ENCODE measurements at places on chromosomes 3 and 15.

DNA sequence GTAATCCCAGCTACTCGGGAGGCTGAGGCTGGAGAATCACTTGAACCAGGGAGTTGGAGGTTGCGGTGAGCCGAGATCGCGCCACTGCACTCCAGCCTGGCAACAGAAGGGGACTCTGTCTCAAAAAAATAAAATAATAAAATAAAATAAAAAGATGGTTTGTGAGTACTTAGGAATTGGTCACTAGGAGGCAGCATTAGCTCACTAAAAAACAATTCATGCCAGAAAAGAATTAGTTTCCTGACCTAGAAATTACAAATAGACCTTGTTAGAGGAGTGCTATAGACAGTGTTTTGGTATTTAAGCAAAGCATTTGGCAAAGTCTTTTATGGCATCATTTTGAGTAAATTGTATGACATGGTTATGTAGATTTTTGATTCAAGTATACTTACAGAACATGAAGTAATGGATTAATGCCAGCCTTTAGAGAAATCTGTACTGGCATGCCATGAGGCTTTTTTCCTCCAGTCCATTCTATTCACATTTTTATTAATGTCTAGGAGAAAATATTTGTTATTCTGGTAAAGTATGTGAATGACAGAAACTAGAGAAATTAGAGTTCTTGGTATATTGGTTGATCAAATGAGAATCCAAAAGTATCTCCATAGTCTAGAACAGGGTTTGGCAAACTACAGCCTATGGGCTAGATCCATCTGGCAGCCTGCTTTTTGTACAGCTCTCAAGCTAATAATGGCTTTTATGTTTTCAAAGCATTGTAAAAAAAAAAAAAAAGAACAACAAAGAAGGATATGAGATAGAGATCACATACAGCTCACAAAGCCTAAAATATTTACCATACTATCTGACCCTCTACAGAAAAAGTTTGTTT lies 81.6 kb downstream of the LRRC49 start:
- DNase-seq, result no peak

DNA sequence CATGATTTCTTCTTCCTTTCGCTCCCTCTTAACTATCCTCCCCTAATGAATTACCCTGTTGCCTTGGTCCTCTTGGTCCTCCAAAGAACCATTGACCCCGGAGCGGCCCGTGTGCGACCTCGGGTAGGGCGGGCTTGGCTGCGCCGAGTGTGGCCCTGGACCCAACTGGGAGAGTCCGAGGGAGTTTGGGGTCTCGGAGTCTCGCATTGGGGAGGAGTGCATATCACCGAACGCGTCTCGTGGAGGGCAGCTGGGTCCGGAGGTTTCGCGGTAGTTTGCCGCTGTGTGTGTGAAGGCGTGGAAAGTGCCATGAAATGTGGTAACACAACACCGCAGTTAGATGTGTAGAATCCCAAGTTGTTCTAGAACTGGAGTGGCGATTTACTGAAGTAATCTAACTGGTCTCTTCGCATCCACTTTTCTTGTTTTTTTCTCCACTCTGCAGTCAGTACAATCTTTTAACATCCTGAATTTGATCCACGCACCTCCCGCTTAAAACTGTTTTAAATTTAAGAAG lies 363 bp downstream of the GTF2E1 start:
- peak; percentile 2 for DNase-seq

DNA sequence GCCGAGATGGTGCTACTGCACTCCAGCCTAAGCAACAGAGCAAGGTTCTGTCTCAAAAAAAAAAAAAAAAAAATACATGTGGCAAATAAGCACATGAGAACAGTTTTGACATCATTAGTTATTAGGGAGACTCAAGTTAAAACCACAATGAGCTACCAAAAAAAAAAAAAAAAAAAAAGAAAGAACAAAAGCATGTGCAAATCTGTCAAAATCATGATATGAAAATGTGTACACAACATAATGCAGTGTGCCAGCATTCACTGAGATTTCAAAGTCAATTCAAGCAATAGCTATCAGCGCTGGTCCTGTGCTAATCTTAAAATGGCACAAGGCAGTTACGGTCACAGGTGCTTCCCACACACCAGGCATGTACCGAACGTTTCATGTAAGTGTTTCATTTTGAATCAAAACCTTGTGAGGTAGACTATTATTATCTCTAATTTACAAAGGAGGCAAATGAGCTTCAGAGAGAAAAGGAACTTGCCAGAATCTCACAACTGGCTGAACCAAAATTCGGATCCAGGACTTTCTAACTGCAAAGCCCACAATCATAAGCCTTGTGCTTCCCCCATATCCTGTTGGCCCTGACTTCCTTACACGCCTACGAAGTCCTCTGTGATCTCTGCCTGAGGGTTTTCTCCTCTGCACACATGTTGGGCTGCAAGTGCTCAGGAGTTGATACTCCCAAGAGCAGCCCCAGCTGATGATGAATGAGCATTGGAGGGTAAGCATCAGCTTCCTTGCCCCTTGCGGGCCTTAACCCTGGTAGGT lies 200.1 kb upstream of the PROK2 start:
- no peak for DNase-seq

DNA sequence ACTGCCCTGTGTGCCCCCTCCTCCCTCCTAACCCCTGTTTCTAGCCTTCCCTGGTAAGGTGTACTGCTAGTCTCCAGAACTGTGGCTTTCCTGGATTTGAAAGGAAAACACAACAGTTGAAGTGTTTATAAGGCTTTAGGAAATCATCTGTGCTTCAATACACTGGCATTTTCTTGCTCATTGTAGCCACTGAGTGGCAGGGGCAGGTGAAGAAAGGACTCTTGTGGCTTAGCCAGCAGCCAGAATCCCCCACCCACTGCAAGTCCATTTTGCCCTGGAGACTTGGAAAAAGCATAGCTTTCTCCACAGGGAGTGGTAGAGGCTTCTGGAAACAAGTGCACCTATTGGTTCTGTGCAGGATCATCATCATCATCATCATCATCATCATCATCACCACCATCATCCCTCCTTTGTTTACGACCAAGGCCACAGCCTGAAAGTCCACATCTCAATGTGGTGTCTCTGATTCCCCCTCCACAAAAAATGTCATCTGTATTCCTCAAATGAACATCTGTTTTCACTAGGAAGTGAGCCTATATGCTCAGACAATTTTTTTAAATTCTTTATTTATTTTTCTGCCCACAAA lies 33.4 kb downstream of the AQP9 start:
- no peak for DNase-seq

DNA sequence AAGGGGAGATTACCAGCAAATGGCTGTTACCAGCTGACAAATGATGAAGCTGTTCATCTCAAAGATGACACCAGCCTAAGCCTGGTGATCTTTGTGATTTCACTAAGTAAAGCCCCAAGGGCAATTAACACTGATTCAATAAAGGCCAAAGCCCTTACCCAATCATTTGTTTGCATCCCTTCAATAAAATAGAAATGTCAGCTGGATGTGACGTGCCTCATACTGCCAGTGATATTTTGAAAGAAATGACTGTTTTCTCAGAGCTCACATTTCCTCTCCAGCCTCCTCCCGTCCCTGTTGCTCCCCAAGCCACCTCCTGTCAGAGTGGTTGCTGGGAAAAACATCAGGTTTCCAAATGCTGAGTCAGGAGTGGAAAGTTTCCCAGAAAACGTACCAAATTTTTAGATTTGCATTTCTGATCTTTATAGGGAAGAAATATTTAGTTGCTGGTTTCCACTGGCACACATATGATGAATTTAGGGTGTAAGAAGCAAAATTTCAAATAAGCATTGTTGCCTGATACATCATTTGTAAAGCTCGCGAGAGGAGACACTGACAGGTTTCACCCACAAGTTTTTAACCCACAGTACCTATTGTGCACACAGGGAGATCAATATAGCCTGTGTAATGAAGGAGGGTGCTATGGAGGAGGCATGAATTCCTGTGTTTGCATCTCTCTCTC lies 21.0 kb downstream of the C2CD4A start:
- DNase-seq, result no peak

GRCh38 chr15:29103824-29104565 lies 165.6 kb downstream of the NSMCE3 start:
- no peak for DNase-seq

DNA sequence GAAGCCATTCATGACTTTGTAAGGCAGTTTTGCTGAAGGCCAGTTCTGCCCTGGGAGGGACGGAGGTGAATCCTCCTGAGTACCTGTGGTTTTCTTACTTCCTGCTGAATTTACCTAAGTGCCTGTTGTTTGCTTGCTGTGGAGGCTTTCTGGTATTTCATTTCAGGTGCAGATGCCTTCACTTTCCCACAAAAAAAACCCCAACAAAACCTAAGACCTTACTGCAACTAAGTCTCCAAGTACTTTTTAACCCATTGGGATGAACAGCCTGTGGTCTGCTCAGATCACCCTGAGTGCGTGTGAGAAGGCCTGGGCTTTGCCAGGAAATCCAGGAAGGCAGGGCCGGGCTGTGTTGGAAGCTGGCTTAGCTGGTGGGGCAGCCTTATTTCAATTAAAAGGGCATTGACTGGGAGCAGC lies 65.3 kb downstream of the IGF1R start:
- DNase-seq, result no peak

- DNase-seq, result no peak
Measured at GRCh38 chr3:188747489-188747888, 424.3 kb upstream of the TPRG1 start.

DNA sequence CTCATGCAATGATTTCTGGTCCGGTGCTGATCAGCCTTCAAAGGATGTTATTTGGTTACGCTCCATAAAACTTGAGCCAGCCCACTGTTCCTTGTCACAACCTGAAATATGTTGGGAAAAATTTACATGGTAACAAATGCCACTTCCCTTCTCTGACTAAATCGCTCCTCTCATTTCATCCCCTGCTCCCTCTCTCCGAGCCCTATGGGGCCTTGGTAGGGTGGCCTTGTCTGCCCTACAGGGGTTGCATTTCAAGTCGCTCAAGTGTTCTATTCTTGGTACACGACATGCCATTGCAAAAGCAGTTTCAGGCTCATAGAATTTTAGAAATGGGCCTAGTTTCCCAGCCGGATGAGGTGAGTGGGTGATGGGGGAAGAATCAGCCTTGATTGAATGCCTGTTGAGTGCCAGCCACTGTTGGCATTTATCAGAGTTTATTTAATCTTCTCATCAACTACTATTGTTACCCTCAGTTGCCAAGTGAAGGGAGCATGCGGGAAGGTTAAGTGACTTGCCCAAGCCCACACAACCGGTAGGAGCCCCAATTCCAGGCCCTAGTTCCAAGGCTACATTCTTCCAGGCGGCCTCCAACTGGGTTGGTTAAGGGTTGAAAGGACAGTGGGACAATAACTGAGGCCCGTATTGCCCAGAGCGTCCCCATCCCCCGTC lies 961 bp upstream of the ABHD2 start:
- no peak for DNase-seq

DNA sequence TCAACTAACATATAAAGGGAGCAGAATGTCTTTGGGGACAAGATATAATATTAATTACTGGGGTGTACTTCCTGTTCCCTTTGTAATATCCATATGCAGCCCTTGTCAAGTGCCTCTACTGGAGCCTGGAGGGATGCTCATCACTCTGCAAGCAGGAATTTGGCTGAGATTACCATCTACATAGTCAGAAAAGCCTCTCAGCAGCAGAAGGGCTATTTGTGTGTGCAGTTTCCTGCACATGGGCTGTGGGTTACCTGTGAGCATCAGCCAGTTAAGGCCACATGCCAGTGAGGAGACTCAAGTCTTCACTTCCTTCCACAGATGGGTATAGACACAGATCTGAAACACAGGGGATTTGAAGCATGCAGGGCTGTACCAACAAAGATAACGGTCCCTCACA lies 278.1 kb upstream of the PLSCR5 start:
- DNase-seq, result no peak

- no peak for DNase-seq
Measured at GRCh38 chr3:55481744-55482495, 5.2 kb downstream of the WNT5A start.

DNA sequence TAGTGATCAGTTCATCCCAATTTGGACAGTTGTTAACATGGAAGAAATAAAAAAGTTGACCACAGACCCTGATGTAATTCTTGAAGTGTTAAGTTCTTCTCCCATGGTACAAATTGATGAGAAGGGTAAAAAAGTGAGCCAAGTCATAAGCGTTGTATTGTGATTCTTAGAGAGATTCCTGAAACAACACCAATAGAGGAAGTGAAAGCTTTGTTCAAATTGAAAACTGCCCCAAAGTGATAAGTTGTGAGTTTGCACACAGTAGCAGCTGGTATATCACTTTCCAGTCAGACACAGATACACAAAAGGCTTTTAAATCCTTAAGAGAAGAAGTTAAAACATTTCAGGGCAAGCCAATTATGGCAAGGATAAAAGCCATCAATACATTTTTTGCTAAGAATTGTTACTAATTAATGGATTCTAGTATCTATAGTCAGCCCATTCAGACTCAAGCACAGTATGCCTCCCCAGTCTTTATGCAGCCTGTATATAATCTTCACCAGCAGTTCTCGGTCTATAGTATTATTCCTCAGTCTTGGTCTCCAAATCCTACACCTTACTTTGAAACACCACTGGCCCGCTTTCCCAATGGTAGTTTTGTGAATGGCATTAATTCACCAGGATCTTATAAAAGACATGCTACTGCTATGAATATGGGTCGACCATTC lies 38.2 kb downstream of the CDIN1 start:
- DNase-seq, result no peak

DNA sequence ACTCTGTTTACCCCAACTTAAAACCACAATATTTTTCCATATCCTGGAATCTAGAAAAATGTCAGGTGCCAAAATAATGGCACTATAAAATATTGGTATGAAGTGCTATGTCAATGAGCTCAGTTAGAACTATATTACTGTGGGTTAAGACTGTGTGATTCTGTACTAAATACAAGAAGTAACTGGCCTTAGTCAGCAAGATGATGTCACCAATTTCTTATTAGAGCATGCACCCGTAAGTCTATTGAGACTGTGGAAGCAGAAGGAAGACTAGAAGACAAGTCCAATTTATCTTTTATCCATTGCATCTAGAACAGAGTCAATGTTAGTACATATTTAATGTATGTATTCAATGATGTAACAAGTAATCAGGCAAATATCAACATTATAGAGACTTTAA lies 25.0 kb downstream of the LRRC58 start:
- no peak for DNase-seq

- DNase-seq, result no peak
Measured at GRCh38 chr15:79136434-79137046, 46.0 kb upstream of the RASGRF1 start.

DNA sequence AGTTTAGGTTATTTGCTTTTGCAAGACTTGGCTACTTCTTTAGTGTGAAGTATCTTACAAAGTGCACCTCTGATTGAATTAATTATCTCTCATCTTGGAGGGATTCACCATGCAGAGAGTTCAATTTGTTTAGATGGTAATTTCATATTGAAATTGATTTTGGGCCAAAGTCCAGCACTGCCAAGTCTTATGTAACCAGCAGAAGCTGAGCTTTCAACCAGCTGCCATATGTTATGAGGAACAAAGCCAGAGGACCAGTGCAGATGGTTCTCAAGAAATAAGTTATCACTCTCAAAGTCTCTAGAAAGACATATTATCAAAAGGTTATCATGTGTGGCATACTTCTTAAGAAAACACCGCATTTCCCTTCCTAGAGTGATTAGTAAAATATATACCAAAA lies 29.0 kb downstream of the ABHD6 start:
- no peak for DNase-seq
